ENCODE measurements at places on chromosomes 5 and 9. TPM values are rescaled to one million over a fixed set of nuclear protein-coding genes. Genes with fewer than 3 reads are reported as not detected.

DNA sequence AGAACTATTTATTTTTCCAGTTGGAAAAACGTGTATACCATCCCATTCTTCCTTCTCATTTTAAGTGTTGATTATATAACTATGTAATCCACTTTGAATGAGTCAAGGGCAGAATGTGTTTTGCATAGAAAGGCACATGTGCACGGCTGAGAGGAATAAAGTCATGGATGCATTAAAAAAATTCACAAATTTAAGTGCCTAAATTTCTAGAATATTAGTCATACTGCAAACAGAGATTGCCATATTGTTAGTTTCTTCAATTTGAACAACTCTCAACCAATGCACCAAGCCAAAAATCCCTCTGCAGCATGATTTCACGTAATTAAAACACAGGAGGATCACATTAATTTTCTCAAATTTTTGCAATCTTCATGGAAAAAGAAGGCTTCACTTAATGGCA, 166.3 kb downstream of the MPDZ start:
- peak; percentile 49 for DNase-seq

- DNase-seq = peak; percentile 42
These were observed 71.0 kb downstream of the INVS start for GRCh38 chr9:100170085-100170484.

DNA sequence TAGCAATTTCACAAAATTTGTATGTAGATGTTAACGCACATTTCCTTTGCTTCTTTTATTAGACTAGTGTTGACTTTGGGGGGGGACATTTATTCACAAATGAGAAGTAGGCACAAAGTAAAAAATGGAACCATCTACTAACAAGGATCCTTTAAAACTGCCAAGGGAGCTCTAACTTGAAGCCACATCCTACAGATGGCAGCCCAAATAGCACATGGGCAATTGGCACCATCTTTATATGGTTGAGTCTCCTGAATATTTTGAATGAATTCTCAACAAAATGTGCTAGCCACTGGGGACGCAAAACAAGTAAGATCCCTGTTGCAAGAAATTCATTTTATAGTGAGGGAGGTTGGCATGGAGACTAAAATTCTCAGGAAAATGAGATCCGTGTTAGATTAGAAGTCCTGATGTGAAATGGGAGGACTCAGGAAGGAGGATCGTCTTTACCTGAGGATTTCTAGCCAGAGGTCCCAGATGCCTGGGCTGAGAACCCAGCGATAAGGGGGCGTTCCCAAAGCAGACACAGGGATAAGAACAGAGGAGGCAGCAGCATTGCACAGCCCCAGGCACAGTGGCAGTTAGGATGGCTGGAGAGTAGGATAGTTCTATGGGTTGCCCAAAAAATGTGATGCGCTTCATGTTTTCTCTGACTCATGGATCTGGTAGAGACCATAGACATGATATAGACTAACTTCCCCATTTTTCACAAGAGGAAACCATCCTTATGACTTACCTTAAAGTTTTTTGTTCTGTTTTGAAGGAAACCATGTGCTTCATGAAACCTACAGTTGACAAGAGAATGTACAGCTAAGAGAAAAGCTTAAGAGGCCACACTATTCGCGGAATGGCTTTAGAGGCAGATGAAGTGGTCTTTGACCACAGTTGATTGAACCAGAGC, 37.4 kb downstream of the C9orf152 start:
- no peak for DNase-seq

DNA sequence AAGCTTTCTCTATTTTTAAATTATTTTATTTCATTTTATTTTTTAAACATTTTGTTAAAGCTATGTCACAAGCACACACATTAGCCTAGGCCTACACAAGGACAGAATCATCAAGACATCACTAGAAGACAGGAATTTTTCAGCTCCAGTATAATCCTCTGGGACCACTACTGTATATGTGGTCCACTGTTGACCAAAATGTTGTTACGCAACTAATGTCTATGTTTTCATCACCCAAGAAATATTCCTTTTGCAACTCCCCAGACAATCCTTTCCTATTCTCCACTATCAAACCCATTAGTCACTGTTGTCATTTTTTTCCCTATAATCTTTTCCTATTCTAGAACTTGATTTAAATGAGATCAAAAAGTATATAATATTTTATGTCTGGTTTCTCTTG, 2371.7 kb upstream of the C9orf72 start:
- DNase-seq = peak; percentile 23

GRCh38 chr5:116097301-116097700, 12.5 kb downstream of the COMMD10 start:
- no peak for DNase-seq

DNA sequence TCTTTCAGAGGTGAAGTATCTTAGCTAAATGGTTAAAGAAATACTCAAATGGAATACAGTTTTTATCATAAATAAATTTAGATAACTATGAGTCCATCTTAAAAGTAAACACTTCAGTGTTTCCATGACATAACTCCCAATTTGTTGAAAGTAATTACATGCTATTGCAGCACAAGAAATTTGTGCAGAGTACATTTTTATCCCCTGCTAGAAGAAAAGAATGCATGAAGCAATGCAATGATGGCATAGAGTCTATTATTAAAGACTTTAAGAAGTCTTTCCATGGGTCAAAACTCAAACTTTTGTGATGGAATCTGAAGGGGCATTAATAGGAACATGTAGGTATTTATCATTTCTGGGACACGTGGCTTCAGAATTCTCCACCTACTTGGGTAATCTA, 106.6 kb upstream of the DPYSL3 start:
- no peak for DNase-seq

DNA sequence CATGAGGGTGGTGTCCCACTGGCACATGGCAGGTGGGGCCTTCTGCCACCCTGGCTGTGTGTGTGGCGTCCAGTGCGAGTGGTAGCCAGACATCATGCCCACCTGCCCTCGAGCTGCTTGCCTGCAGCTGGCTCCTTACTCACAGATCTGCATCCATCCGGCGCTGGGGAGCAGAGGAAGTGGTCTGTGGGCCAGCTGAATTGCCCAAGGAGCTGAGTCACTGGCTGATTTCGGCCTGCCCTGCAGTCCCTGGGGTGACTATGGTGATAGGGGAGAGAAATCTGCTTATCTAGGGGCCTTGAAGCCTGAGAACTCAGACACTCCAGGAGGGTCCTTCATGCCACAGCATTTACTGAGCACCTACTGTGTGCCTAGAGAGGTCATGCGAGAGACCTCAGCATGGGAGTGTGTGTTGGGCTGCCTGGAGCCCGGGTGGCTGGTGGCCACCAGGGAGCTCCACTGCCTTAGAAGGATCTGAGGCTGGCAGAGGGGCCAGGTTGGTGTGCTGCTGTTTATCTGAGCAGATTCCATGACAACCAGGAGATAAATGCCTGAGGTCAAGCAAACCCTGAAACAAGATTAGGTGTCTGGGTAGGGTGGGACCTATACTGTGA, 57.1 kb downstream of the SLC22A5 start:
- DNase-seq = peak; percentile 98

DNA sequence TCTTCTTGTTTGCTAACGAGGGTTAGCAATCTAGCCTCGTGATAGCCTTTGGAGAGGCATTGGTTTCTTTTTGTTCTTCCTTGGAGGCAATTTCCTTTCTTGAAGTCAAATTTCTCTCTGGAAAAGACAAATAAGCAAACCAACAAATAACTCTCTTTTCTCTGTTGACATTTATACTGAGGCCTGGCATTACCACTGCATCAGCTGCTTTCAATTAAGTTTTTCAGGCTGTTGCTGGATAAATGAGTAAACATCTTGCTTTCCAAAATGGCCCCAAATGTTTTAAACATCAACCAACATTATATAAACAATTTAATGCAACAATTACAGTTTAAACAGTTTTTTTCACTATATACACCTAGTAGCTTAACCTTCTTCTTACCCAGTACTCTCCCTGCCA, 264.4 kb downstream of the HTR1A start:
- no peak for DNase-seq

DNA sequence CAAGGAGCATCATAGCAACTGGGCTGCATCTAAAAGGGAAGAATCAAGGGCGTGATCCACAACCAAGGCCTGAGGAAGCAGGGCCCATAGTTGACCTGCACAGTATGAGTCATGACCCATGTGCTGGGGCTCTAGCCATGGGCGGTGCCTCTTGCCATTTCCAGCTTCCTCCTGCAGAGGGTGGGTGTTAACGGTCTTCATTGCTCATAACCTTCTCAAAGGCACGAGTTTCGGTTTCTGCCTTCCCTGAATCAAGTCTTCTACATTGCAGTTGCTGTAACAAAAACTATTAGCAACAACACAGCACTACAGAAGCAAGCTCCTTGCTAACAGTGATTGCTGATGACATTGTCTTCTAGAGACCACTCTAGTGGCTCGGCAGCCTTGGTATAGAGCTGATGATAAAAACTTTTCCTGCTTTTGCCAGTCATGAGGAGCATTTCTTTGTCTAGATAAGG, 66.9 kb downstream of the CTSL start:
- DNase-seq = peak; percentile 95

GRCh38 chr9:82223442-82223841, 234.9 kb downstream of the SPATA31D1 start:
- no peak for DNase-seq

- DNase-seq = peak; percentile 52
These were observed 124.3 kb downstream of the SUSD1 start for GRCh38 chr9:112050544-112051475.

- no peak for DNase-seq
These were observed 42.6 kb downstream of the GCNT4 start for GRCh38 chr5:75009556-75010345.

GRCh38 chr9:1331546-1332038, 281.4 kb downstream of the DMRT2 start:
- DNase-seq = no peak

- no peak for DNase-seq
These were observed 55.8 kb upstream of the SHC3 start for GRCh38 chr9:89234205-89235067.

- no peak for DNase-seq
These were observed 36.0 kb downstream of the ANP32B start for GRCh38 chr9:98019098-98019497.

The MRPL41 gene
- total RNA-seq = 48.8 TPM

The C6 gene
- total RNA-seq = not detected

The SLC22A4 gene
- 3.4 TPM for total RNA-seq

The PTPDC1 gene
- total RNA-seq = 3.7 TPM

The ST8SIA4 gene
- not detected for total RNA-seq

The FAM169A gene
- 6.6 TPM for total RNA-seq
